Stimulated activated CD8-positive, alpha-beta memory T cell treated with anti-CD3 and anti-CD28 coated beads, Interleukin-4, amount 100 ng/mL, for 1 hour (primary cell): ENCODE measurements at places on chromosomes 12 and 14.

DNA sequence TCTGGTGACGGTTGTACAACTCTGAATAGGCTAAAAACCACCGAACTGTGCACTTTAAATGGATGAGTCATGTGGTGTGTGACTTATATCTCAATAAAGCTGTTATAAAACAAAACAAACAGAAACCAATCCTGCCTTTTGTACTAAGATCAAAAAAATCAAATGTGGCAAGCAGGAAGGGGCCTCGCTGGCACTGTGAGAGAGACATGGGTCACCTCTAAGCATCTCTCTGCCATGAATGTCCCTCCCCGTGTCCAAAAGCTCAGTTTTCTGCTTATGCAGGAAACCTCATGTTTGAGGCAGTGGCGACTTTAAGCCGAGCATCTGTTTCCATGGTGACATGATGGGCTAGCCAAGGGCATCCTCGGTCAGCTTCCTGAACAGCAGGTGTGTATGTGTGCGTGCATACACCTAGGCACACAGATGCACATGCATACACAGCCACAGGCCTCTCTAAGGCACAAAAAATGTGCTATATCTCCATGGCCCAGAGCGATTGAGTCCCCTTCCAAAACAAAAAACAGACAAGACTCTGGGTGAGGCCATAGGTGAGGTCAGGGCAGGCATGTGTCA is 44.4 kb downstream of the ARL6IP4 start:
- no peak for DNase-seq

- no peak for DNase-seq
Measured at GRCh38 chr14:41925409-41925808, 318.7 kb downstream of the LRFN5 start.

- DNase-seq, result no peak
Measured at GRCh38 chr14:39055786-39056474, 47.1 kb downstream of the SEC23A start.

- no peak for DNase-seq
Measured at GRCh38 chr14:96929950-96930349, 132.8 kb downstream of the VRK1 start.

GRCh38 chr12:85445060-85445938 is 165.3 kb downstream of the ALX1 start:
- no peak for DNase-seq

DNA sequence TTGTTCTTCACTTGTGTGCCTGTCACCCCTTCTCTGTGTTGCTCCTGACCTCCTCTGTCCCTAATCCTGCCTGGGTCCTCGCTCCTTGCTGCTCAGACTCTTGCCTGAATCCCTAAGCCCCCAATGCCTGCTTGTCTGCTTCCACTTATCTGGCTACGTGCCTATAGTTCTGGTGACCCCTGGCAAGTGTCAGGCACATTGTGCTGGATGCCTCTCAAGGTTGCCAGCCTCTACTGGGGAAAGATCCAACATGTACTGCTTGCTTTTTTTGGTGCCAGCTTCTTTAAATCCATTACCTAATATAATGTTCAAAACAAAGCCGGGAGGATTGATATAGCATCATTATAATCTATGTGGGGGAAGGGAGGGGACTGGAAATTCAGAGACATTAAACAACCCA is 448.0 kb upstream of the CCDC196 start:
- DNase-seq, result no peak

DNA sequence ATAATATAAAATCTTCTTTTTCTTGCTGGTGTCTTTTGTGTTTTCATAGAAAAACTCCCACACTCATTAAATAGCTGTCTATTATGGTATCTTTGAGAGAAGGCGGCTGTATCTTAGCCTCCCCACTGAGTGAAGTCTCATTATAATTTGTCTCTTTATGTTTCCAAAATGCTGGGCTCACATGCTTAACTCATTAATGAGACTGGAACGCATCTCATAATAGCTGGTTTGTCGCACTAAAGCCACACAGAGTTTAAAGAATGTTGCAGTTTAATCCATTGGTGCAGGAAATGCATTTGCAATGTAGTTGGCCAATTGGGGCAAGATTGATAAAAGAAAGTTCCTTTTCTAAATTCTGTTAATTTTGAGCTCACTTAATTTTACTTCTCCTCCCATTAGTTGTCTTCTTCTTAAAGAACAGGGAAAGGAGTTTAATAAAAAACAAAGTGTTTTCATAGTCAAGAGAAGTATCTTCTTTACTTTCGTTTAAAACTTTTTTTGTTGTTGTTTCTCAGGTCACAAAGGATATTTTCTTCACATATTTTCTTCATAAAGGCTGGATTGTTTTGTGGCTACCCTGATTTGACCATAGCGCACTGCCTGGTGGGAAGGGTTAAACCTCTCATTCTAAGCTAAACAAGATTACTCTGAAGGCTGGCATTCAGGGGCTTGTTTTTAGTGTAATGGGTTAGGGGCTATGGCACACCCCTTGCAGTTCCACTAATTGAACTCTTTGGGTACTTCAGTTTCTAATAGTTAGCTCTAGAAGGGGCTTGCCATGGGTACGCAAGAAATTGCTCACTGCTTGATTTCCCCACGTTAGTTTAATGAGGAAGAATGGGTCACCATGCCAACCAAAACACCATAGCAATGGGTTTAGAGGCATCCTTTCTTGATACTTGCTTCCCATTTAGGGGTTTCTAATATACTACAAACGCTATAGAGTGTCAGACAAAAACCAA is 197.0 kb downstream of the TMTC2 start:
- DNase-seq, result no peak

DNA sequence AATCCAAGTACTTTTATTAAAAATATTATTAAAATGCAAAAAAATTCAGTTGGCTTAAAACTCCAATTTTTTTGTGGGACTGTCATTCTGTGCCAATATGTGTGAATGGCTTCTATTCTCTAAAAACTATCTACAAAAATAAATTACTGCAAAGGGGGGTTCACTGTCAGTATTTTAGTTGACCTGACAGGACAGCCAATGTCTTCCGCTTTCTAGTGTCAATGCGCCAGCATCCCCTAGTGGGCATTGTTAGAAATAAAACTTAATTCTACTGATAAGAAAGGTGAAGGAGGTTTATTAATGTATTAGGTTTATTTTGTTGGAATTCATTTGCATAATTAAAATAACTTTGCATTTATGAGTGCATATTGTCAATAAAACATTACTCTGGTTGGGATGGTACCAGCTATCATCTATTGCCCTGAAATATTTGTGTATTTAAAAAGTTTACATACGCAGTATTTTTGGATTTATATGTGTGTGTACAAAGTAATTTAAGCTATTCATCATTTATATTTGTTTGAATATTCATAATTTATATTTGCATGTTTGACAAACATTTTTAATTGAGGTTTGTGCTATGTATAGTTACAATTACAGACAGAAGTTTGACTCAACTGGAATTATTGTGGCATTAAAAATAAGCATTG is 527.2 kb downstream of the FLRT2 start:
- DNase-seq, result no peak

GRCh38 chr14:58072288-58073071 is 79.5 kb downstream of the ARMH4 start:
- peak; percentile 1 for DNase-seq

DNA sequence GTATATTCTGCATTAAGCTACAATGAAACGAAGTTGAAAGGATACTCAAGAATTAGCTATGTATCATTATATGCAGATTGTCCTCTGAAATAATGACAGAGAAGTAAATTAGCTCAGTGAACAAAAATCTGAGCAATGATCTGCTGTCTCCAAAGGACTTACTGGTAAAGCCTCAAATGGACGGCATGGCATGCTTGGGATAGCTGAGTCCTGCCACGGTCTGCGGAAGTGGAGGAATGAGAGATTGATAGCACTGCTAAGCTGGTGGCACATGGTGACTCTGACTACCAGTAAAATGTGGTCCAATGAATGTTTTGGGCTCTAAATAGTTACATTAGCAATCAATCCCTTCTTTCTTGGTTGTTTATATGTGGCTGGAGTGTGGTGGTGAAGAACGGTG is 3.7 kb upstream of the DENND5B start:
- DNase-seq, result no peak

- no peak for DNase-seq
Measured at GRCh38 chr14:24072436-24072835, 1.1 kb downstream of the CPNE6 start.

GRCh38 chr12:132248453-132249167 is 80.8 kb downstream of the GALNT9 start:
- no peak for DNase-seq

DNA sequence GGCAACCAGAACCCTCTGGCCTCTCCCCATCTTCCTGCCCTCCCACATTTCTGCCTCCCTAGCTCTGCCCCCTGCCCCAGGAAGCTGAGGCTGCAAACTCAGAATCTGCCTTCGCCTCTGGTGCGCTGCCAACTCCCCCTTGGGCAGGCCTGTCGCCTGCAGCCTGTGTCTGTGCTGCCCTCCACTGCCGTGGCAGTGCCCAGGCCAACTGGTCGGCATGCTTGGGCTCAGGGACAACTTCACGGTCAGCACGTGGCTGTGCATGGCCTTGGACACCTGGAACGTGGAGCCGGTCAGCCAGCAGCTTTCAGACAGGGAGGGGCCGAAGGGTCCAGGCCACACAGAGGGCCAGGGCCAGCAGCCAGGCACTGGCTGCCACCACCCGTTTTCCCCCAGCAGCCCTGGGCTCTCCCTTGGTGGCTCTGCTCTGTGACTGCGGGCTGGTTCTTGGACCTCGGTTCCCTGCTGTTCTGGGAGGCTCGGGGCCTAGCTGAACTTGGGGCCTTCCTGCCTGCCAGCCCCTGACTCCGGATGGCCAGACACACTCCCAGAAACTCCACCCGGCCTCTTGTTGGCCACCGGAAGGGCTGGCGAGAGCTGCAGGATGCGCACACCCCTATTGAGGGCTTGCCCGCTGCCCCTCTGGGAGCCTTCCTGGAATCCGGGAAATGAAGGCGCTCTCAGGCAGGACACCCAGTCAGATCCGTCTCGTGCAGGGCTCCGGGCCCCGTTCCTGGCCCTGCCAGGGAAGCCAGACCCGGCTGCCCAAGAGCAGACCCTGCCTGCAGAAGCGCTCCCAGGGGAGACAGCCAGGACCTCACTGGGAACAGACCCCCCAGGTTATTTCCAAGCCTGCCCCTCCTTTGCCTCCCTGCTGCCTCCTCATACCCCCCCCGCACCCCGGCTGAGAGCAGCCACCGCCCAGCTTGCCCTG is 34.2 kb upstream of the PPP1R13B start:
- DNase-seq, result no peak

- DNase-seq, result no peak
Measured at GRCh38 chr14:102007916-102008418, 43.6 kb downstream of the DYNC1H1 start.

GRCh38 chr14:49508124-49508523 is 78.1 kb downstream of the RPS29 start:
- DNase-seq, result no peak

DNA sequence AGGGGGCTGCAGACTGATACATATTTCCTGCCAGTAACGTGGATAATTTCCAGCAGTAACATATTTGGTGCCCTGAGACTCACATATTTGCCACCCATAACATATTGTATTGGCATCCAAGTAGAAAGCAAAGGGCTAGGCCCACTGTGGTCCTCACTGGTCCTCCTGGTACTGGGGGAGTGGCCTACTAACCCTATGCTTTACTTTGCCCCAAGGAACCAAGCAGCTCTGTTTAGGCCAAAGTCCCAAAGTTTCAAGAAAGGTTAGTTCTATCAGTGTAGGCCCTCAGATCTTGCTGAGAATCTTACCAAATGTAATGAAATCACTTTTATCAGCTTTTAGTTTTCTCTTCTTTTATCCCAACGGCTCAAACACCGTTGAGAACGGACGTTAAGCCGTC is 35.4 kb upstream of the NAP1L1 start:
- no peak for DNase-seq

- no peak for DNase-seq
Measured at GRCh38 chr14:22448035-22448904, 140.8 kb downstream of the DAD1 start.

DNA sequence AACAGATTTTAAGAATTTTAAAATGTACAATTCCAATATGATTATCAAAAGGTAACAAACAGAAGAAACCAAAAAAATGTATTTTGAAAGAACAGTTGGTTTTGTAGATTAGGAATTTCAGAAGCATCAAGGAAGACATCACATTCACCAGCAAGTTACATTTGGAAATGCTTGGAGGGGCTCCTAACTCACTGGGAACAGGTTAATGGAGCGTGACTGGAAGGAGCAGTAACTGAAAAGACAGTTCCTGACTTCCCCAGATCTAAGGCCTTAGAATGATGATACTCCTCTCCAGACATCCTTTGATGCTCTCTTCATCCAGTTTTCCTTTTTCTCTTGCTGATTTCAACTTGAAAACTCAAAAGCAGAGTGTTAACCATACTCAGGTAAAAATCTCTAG is 220.0 kb upstream of the EGLN3 start:
- DNase-seq, result no peak

- no peak for DNase-seq
Measured at GRCh38 chr14:102492531-102492910, 17.1 kb downstream of the ANKRD9 start.

- DNase-seq, result no peak
Measured at GRCh38 chr12:54489857-54490256, 7.7 kb upstream of the NCKAP1L start.

DNA sequence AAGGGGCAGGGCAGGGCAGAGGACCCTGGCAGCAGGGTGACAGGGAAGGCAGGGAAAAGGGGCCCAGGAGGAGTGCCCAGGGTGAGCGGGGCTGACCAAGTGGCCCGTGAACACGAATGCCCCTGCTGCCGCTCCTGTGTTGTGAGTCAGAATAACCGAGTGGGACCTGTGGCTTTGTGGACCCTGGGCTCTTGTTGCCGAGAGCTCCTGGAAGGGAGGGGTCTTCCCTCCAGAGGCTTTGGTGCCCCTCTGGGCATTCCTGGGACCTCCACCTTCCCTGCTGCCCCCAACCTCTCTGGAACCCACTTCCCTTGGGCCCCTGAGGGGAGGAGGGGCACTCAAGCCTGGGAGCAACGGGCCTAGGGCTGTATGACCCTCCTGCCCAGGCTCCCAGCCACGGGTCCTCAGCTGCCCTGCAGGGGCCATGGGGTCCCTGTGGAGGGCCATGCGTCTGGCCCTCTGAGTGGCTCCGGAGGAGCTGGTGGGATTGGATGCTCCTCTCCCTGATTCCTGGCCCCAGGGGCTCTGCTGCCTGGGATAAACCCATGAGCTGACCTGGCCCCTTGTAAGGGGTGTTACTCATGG is 319.4 kb downstream of the TMEM121 start:
- no peak for DNase-seq

GRCh38 chr14:51484485-51484884 is 167.2 kb upstream of the FRMD6 start:
- no peak for DNase-seq

DNA sequence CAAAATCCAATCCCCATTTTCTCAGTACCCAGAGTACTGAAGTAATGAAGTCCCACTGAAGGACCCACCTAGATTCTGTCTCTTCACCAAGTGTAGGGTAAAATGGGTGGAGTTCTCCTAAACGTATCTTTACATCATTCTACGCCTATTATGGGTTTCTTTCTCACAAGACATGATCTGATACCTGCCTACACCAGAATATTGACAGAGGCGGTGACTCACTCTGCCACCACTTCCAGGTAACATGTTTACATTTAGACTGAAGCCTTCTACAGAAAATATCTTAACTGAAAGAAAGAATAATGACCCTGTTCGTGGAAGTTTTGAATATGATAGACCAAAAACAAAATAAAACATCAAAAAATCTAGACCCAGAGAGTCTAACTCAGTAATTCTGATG is 89.8 kb downstream of the BTG1 start:
- peak; percentile 29 for DNase-seq

- no peak for DNase-seq
Measured at GRCh38 chr12:131050463-131051154, 96.9 kb downstream of the ADGRD1 start.
